ENCODE measurements at places on chromosomes 5 and 9. TPM values are rescaled to one million over a fixed set of nuclear protein-coding genes. Genes with fewer than 3 reads are reported as not detected.

DNA sequence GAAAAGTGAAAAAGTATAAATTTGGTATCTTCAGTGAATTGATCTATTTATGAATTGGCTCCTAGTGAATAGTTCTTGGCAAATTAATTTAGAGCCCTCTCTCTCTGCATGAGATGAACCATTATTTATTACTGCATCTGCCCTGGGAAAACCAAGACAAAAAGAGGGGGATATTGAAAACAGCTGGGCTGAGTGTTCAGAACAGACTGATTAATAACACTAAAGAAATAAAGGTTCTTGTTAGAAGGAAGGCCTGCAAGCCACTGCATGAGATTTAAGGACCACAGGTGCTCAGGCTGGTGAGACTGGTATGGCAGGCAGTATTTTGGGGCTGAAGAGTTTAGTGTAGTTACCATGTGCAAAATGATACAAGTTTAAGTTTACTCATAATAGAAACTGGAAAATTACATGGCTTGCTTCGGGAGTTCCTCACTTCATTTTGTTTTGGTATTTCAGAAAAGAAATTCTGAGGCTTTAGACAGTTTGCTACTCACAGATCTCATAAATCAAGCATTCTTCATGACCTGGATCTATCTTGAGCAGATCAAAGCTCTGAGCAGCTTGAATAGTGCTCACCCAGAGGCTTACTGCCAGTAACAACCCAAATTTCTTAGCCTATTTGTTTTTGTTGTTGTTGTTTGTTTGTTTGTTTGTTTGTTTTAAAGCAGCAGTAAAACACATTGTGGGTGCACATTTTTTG lies 56.1 kb downstream of the KIAA1958 start:
- no peaks in the 10 kb centered on the region for H3K36me3 ChIP-seq
- no peak overlapping the region for H3K4me3 ChIP-seq
- no peak for DNase-seq
- H3K4me1 ChIP-seq: peaks cover 19% of the 10 kb centered on the region
- H3K27me3 ChIP-seq: no peaks in the 10 kb centered on the region

GRCh38 chr5:122500245-122501088 lies 188.4 kb downstream of the SNCAIP start:
- DNase-seq: no peak
- H3K4me3 ChIP-seq: no peak overlapping the region
- no peaks in the 10 kb centered on the region for H3K4me1 ChIP-seq
- no peak overlapping the region for H3K27ac ChIP-seq

DNA sequence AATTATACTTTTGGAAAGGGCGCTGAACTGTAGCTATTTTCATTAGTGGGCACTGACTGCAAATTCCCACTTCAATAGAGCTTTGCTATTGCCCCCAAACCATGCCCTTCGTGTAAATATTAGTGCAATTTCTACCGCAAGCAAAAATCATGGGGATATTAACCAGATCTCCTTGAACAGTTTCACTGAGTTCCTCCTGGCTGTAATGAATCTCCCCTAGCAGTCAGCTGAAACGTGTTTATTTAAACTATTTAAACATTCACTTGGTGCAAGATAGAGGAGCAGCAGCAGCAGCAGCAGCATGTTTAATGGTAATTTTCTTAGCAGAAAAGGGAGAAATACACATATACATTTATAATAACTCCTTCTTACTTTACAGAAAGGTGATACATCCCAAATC lies 54.4 kb downstream of the ARRDC3 start:
- H3K36me3 ChIP-seq: no peaks in the 10 kb centered on the region
- peaks cover 3% of the 10 kb centered on the region for H3K4me1 ChIP-seq
- peaks cover 5% of the 10 kb centered on the region for H3K27me3 ChIP-seq
- no peak overlapping the region for H3K27ac ChIP-seq

- DNase-seq: no peak
- H3K36me3 ChIP-seq: peaks cover 3% of the 10 kb centered on the region
- H3K27me3 ChIP-seq: no peaks in the 10 kb centered on the region
- H3K27ac ChIP-seq: no peak overlapping the region
Measured at GRCh38 chr5:109035436-109035835, 287.7 kb downstream of the FER start.

DNA sequence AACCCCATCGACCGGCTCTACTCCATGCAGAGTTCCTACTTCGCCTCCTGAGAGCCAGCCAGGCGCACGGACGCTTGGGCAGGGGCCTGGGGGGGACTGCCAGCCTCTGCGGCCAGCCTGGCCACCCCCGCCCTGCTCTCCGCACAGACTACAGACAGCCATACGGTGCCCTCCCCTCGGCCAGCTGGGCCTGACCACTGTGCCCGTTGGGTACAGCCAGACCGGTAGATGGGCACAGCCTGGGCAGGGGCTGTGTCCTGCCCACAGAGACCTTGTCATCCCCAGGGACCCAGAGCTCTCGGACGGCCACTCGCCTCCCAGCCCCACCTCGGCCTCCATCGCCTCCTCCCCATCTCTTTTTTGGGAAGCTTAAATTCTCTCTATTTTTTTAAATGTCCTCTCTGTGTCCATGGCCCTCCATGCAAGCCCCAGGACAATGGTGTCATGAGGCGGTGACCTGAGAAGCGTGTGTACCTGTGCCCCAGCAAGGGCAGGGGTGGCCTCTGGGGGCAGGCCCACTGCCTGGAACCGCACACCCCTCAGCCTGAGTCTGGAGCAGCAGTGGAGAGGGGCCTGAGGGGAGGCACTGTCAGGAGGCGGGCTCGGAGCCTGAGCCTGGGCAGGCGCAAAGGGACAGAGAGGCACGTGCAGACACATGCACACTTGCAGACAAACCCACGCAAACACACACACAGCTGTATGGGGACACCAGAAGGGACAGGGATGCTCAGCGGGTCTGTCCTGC lies 82.8 kb downstream of the LMX1B start:
- no peak for DNase-seq
- H3K4me1 ChIP-seq: peaks cover 3% of the 10 kb centered on the region
- H3K4me3 ChIP-seq: no peak overlapping the region

- no peaks in the 10 kb centered on the region for H3K27me3 ChIP-seq
- peak overlapping the region; percentile 74 for H3K27ac ChIP-seq
- no peaks in the 10 kb centered on the region for H3K4me1 ChIP-seq
Measured at GRCh38 chr9:69155341-69156030, 18.6 kb upstream of the TJP2 start.

Gene CTSV
- total RNA-seq: not detected

DNA sequence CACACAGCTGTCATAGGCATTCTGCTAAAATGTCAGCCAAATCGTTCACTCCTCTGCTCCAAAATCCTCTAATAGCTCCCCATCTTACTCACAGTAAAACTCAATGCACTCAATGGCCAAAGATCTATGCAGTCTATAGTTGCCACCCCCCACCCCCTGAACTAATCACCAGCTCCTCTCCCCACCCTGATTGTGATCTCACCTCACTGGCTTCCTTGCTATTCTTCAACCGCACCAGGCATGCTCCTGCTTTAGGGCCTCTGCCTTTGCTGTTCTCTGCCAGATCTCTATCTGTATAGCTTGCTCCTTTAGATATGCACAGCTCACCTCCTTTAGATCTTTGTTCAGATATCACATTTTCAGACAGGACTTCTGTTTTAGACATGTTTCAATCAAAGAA lies 33.2 kb upstream of the SNX2 start:
- H3K27me3 ChIP-seq: no peaks in the 10 kb centered on the region
- DNase-seq: no peak
- H3K4me3 ChIP-seq: no peak overlapping the region
- no peaks in the 10 kb centered on the region for H3K36me3 ChIP-seq

DNA sequence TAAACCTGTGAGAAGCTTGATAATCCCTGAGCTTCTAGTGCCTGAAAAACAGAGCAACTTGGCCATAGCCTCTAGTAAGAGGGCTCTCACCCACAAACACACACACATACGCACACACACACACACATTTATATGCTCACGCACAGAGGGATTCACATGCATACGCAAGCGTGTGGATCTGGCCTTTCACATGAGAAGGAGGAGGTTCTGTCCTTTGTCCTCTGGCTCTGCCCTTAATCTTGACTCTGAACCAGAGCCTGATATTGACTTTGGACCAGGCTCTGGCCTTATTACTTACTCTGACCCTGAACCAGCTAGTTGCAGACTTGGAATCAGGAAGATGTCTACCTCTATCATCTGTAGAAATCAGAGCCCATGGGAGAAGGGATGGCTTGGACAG lies 10.0 kb upstream of the P4HA2 start:
- no peak overlapping the region for H3K27ac ChIP-seq
- H3K27me3 ChIP-seq: peaks cover 15% of the 10 kb centered on the region
- no peaks in the 10 kb centered on the region for H3K36me3 ChIP-seq
- H3K4me3 ChIP-seq: no peak overlapping the region
- no peaks in the 10 kb centered on the region for H3K4me1 ChIP-seq

- no peak for DNase-seq
- no peak overlapping the region for H3K4me3 ChIP-seq
- no peak overlapping the region for H3K27ac ChIP-seq
- H3K27me3 ChIP-seq: no peaks in the 10 kb centered on the region
- no peaks in the 10 kb centered on the region for H3K36me3 ChIP-seq
- H3K4me1 ChIP-seq: no peaks in the 10 kb centered on the region
Measured at GRCh38 chr5:103280967-103281366, 22.4 kb downstream of the MACIR start.

DNA sequence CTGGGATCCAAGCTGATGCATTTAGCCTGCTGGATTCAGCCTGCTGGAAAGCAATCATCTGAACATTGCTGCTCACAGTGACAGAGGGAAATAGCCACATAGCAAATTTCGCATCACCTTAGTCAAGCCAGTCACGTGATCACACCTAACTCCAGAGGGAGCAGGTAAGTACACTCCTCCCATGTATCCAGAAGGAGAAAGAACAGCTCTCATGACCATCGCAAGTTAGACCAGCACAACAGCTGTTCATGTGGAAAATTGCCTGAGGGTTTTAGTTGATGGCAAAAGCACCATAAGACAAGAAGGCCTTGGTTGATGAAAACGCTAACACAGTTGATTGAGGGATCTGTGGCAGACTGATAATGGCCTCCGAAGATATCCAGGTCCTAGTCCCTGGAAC lies 34.2 kb upstream of the MYO10 start:
- H3K27me3 ChIP-seq: no peaks in the 10 kb centered on the region
- H3K36me3 ChIP-seq: no peaks in the 10 kb centered on the region
- DNase-seq: no peak
- H3K4me3 ChIP-seq: no peak overlapping the region

GRCh38 chr9:90147426-90147825 lies 495.2 kb downstream of the DIRAS2 start:
- peaks cover 7% of the 10 kb centered on the region for H3K27me3 ChIP-seq
- peaks cover 3% of the 10 kb centered on the region for H3K4me1 ChIP-seq
- no peak overlapping the region for H3K4me3 ChIP-seq
- no peak overlapping the region for H3K27ac ChIP-seq

Gene HMCN2
- total RNA-seq: not detected

Gene TUSC1
- total RNA-seq: 0.25 TPM

DNA sequence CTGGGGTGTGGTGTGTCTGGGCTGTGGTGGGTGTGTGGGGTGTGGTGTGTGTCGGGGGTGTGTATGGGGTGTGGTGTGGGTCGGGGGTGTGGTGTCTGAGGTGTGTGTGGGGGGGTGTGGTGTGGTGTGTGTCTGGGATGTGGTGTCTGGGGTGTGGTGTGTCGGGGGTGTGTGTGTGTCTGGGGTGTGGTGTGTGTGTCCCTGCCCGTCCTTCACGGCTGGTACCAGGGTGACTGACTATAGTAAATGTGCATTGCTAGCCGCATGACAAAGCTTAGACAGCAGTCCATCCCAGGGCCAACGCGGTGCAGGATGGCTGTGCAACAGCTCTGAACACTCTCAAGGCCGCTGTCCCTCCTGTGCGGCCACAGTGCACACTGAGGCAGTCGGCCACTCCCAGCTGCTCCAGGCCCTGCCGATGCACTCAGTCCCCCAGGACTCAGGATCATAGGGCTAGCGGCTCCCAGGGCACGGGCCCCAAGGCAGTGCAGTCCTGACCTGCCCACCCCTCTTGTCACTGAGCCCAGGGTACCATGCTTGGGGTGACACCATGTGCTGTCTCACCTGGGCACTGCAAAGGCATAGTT lies 54.0 kb downstream of the SECISBP2 start:
- no peak overlapping the region for H3K4me3 ChIP-seq
- peak; percentile 42 for DNase-seq
- H3K27me3 ChIP-seq: no peaks in the 10 kb centered on the region
- peaks cover 3% of the 10 kb centered on the region for H3K36me3 ChIP-seq
- H3K4me1 ChIP-seq: peaks cover 55% of the 10 kb centered on the region
- peak overlapping the region; percentile 93 for H3K27ac ChIP-seq

DNA sequence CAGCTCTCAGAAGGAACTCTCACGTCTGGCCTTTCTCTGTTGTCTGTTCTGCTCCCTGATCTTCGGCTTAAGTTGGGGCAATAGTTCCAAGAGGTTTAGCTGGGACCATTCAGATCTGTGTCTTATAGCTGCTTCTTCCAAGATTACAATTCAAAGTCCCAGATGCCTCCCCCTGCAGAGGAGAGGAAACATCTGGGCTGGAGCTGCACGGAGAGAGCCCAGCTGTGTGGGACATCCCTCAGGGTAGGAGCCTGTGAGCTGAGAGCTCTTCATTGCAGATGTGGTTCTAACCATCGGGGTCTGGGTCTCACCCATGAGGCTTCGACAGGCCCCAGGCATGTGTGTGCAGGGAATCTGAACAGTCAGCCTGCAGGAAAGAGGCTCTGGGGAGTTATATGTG lies 9.0 kb upstream of the PHF19 start:
- DNase-seq: no peak
- H3K27me3 ChIP-seq: no peaks in the 10 kb centered on the region
- peak overlapping the region; percentile 70 for H3K27ac ChIP-seq
- H3K36me3 ChIP-seq: no peaks in the 10 kb centered on the region

- H3K4me3 ChIP-seq: no peak overlapping the region
- peaks cover 7% of the 10 kb centered on the region for H3K27me3 ChIP-seq
- H3K4me1 ChIP-seq: no peaks in the 10 kb centered on the region
- no peak for DNase-seq
Measured at GRCh38 chr9:86563936-86564335, 209.7 kb upstream of the TUT7 start.

DNA sequence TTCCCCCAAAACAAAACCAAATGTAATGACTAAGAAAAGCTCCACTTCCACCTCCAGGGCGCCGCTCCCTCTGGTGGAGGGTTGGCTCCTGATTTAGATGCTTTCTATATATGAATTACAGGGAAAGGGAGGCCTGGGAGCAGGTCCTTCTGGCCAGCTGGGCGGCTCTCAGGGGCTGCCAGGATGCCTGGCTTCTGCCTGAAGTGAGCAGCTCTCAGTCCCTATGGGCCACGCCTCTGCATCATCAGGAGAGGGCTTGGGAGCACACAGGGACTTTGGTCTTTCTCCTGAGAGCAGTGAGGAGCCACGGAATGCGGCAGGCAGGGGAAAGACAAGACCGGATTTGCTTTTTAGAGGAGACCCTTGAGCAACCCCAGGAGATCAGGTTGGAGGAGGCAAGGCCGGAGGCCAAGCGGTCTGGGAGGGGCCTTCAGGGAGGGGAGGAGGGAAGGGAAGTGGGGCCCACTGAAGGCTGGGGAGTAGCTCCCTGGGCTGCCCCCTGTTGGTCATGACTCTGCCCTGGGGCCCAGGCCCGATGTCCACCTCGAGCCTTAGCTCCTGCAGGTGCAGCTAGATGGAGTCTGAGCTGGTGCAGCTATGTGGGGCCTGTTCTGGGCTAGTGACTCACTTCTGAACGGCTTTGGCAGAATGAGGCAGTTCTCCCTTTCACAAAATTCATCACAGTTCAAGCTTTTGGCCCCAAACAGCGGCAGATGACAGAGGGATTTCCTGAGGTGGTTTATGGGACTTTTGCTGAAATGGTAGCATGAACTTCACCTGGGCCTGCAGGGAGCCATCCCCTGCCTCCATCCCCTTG lies 11.3 kb upstream of the GRHPR start:
- DNase-seq: no peak
- peaks cover 2% of the 10 kb centered on the region for H3K27me3 ChIP-seq
- H3K36me3 ChIP-seq: no peaks in the 10 kb centered on the region
- no peak overlapping the region for H3K27ac ChIP-seq

All from naive thymus-derived CD8-positive, alpha-beta T cell (primary cell).